Liver (tissue), 10 donors: ENCODE measurements at places on chromosomes 6 and 20. TPM values are rescaled to one million over a fixed set of nuclear protein-coding genes. Genes with fewer than 3 reads are reported as not detected.
A peak's percentile ranks its signal among the peaks of the same experiment; 100 is the strongest.

DNA sequence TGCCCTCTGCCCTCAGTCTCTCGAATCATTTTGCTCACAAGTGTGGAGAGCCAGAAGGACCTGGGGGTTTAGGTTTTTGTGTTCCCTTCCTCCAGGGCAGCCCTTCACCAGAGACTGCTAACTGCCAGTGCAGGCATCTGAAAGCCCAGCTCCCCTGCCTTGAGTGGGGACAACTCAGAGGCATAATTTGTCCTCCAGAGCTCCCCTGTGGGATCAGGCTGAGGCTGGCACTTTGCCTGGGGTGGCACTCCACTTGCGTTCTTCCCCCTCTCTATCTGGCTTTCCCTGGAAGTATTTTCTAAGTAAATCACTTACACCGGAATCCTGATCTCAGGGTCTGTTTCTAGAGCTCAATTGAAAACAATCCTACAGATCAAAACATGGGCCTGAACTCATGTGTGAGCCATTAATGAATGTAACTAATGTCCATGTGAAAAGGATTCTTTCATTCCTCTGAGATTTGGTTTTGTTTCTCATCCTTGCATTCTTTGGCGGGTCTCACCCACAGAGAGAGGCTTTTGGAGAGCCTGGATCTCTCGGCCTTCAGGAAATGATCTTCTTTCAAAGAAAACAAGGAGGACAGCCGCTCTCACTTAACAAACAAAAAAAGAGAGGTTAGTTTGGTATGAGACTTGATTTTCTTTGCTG lies 125.7 kb upstream of the RIPOR2 start:
- DNase-seq, result no peak

GRCh38 chr6:84227434-84228197 lies at the start of gene CEP162:
CEP162 (minus strand) TSS chr6:84227643; CDS start chr6:84226393, 1,250 bp downstream.
- DNase-seq, result peak; percentile 93

DNA sequence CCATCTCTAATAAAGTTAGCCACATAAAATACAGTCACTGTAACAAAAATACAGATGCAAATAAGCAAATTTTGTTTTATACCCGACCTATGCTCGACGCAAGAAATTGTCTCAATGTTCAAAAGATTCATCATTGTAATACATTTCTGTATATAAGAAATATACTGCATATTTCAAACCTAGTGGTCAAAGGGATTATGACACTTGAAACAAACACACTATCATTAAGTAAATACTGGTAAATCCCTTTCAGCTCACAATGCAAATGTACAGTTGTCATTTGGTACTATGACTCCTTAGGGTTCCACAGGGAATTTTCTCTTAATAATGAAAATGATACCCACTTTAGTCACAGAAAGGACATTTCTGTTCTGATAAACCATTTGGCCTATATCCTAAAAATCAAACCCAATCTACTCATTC lies 2.2 kb downstream of the HIVEP2 start:
- DNase-seq, result no peak

DNA sequence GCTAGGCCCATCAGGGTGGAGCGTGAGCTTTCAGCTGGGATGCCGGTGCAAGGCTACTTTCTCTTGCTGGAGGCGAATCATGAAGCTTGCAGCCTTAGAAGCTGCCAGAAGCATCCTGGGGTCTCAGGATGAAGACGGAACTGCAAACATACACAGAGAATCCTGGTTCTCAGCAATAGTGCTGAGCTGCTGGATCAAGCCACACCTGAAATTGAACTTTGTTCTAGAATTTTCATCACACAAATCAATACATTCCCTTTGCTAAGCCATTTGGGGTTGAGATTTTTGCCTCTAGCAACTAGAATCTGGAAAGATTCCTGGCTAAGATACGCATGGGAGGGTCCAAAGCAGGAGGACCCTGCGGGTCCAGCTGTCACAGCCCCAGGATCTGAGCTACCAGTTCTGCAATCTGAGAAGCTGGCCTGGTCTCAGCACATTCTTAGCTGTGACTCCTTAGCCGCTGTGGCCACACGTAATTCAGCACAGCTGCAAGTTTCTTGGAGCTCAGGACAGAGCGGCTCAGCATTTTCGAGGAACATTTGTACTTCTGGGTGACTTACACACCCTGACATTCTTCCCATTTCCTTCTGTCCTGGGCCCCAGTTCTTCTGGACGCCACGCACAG lies 6.6 kb upstream of the ARFGAP1 start:
- no peak for DNase-seq

GRCh38 chr6:33419580-33420490 lies at the start of gene SYNGAP1:
SYNGAP1 (plus strand) TSS chr6:33420065; CDS start chr6:33420265, 200 bp downstream.
- no peak for DNase-seq

GRCh38 chr20:371755-372542 lies 8.6 kb upstream of the TRIB3 start:
- DNase-seq, result peak; percentile 76

DNA sequence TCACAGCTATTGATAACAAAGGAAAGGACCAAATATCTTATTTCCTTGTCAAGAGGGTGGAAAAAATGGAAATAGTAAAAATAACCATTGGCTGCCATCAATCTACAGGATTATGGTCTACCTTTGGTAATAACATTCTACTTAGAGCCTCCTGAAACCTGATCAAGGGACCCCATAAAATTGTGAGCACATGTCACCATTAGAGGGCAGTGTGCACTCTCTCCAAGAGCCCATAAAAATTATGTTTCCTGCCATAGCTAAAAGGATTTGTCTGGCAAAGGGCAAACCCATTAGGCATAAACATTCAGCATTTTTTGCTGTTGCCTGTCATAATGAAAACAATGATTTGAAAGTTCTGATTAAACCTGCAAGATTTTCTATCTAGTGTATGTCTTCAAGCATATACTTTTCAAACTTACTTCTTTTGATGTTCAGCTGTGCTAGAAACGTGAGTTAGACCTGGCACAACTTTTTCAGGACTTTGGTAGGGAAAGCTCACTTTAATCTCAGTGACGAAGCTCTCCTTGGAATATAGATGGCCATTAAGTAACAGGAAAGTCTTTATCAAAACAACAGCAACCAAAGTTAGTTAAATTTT lies 120.7 kb upstream of the ZFP64 start:
- DNase-seq, result no peak

GRCh38 chr6:132130626-132131298 lies 179.6 kb upstream of the CCN2 start:
- no peak for DNase-seq

DNA sequence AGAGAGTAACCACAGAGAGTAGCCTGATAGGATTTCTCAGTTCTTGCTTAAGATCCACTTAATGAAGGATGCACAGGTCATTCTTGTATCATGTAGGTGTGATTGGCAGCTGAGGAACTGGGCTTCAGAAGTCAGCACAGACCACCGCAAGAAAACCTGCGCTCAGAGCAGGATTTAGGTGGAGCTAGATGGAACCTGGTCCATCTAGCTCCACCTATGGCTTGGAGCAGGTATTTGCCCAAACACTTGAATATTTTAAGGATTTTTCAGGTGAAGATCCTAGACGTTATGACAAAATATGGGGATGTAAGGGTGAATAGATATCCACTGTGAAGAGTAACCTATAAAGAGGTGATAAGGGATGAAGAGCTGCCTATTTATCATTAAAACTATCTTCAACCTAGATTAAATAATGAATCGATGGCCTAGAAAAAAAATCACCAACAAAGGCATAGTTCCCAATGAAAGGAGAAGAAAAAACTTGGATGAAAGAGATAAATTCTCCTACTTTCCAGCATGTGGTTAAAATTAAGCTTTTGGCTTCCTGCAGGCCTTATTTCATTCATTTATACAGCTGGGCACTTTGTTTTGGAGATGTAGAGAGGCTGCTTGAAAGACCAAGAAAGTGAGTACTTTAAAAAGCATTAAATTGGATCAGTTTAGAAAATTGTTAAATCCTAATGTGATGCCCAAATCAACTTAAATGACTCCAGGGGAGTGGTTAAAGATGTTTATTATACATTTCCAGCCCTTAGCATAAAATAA lies 778.4 kb upstream of the GJE1 start:
- no peak for DNase-seq

DNA sequence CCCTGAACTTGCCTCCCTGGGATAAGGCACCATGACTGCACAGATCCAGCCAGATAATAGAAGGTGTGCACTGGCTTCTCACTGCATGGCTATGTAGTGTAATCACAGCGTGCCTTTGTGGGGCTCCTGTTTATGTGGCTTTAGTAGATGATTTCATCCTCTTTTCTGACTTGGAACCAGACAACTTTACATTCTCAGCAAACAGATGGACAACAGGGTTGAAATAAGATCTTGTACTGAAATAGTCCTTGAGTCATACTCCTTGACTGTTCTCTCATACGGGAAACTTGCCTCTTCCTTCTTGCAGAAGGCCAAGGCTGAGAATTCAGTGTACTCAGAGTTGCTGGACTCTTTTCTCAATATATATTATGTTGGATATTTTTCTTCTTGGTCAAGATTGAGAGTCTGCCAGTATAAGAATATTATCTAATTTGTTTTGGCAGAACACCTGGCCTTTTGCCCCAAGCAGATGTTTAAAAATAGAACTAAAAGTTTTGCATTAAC lies 25.0 kb upstream of the RNF144B start:
- DNase-seq, result no peak

DNA sequence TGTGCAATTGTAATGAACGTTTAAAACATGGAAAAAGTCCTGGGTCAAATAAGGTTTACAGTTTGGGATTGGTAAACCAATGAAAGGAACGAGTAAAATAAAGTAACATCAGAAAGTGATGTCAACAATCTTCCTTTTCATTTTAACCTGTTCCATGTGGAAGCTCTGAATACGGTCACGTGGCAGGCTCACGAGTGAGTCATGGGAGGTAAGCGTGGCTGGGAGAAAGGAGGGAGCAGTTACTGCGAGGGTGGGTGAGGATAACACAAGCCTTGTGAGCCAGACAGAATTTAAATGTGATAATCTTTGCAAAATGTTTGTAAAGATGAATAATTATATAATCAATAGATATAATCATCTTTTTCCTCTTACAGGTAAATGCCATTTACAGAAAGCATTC lies 171.3 kb upstream of the HDAC2 start:
- no peak for DNase-seq

GRCh38 chr20:51505566-51505965 lies 37.0 kb downstream of the NFATC2 start:
- no peak for DNase-seq

GRCh38 chr6:107401573-107401972 lies 57.8 kb downstream of the PDSS2 start:
- no peak for DNase-seq

GRCh38 chr6:105886814-105887544 lies 199.2 kb upstream of the PRDM1 start:
- no peak for DNase-seq

GRCh38 chr6:75986935-75987334 lies 85.5 kb downstream of the IMPG1 start:
- DNase-seq, result no peak

- no peak for DNase-seq
Observed at GRCh38 chr6:108650781-108651180, 90.1 kb downstream of the FOXO3 start.

DNA sequence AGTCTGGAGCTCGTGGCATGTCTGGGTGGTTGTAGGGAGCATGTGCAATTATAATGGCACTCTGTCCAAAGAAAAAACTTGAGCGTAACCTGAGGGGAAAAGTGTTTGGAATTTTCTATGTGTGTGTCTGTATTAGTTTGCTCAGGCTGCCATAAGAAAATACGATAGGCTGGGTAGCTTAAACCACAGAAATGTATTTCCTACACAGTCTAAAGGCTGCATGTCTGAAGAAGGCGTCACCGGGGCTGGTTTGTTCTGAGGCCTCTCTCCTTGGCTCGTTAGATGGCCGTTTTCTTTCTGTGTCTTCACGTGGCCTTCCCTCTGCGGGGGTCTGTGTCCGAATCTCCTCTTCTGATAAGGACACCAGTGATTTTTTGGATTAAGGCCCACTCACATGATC lies 59.0 kb downstream of the IGF2R start:
- no peak for DNase-seq

DNA sequence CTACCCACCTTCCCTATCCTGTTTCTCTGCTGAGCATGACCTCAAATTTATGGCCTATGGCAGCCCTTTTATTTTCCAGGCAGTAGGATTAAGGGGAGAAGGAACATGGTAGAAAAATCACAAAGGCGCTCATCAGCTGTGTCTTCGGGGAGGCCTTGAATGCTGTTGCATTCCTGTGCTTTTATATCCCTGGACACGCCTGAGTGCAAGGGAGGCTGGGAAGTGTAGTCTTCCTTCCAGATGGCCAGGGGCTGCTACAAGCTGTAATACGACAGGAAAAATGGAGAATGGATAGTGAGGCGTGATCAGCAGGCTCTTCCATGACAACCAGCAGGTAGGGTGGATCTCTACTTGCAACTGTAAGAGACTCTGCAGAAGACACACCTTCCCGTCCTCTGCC lies 210.9 kb upstream of the GGTLC1 start:
- DNase-seq, result no peak

The ADGRF1 gene
- polyA plus RNA-seq, result not detected

The GATA5 gene
- polyA plus RNA-seq, result 0.31 TPM

The C6orf141 gene
- 0.33 TPM for polyA plus RNA-seq

The TXLNB gene
- not detected for polyA plus RNA-seq

The TFAP2C gene
- not detected for polyA plus RNA-seq

The LY6G6C gene
- not detected for polyA plus RNA-seq

The ARHGAP40 gene
- not detected for polyA plus RNA-seq

The TSBP1 gene
- not detected for polyA plus RNA-seq

The GLP1R gene
- polyA plus RNA-seq, result not detected

The DSP gene
- polyA plus RNA-seq, result 25.0 TPM
